ENCODE measurements at places on chromosomes 16 and 17. TPM values are rescaled to one million over a fixed set of nuclear protein-coding genes. Genes with fewer than 3 reads are reported as not detected.

SCN4A gene
- total RNA-seq = 0.10 TPM

ZNF469 gene
- total RNA-seq = 0.38 TPM

CCL4 gene
- 1.2 TPM for total RNA-seq

CSH2 gene
- not detected for total RNA-seq

SOST gene
- not detected for total RNA-seq

PRSS33 gene
- total RNA-seq = not detected

DOC2B gene
- total RNA-seq = 0.68 TPM

RND2 gene
- total RNA-seq = 3.6 TPM

GABARAP gene
- total RNA-seq = 235 TPM

LGALS9 gene
- 12.0 TPM for total RNA-seq

KIF22 gene
- total RNA-seq = 27.2 TPM

SEPTIN12 gene
- total RNA-seq = not detected

NUPR1 gene
- 92.6 TPM for total RNA-seq

KRTAP2-2 gene
- not detected for total RNA-seq

CHMP1A gene
- total RNA-seq = 34.7 TPM

PRAC2 gene
- not detected for total RNA-seq

SCO1 gene
- total RNA-seq = 30.6 TPM

CPD gene
- total RNA-seq = 33.8 TPM

CDT1 gene
- 0.50 TPM for total RNA-seq

KCNJ18 gene
- not detected for total RNA-seq

IL32 gene
- 172 TPM for total RNA-seq

KLHL10 gene
- not detected for total RNA-seq

SNTB2 gene
- 11.6 TPM for total RNA-seq

CHST5 gene
- not detected for total RNA-seq

HS3ST2 gene
- 0.20 TPM for total RNA-seq

C1QTNF8 gene
- total RNA-seq = not detected

CLEC19A gene
- not detected for total RNA-seq

CCL16 gene
- 31.1 TPM for total RNA-seq

CNGB1 gene
- total RNA-seq = not detected

ENO3 gene
- total RNA-seq = 52.7 TPM

CPNE7 gene
- 0.88 TPM for total RNA-seq

PTX4 gene
- total RNA-seq = not detected

JPH3 gene
- not detected for total RNA-seq
